Left ventricle myocardium inferior (tissue), 1 donor: ENCODE measurements at places on chromosomes 11 and 22. TPM values are rescaled to one million over a fixed set of nuclear protein-coding genes. Genes with fewer than 3 reads are reported as not detected.

- no peak for DNase-seq
Measured at GRCh38 chr11:37370817-37371216, 772.8 kb upstream of the RAG2 start.

- DNase-seq = no peak
Measured at GRCh38 chr11:64285885-64286800, 495 bp downstream of the GPR137 start.

OR2D2 gene
- not detected for total RNA-seq

DNA sequence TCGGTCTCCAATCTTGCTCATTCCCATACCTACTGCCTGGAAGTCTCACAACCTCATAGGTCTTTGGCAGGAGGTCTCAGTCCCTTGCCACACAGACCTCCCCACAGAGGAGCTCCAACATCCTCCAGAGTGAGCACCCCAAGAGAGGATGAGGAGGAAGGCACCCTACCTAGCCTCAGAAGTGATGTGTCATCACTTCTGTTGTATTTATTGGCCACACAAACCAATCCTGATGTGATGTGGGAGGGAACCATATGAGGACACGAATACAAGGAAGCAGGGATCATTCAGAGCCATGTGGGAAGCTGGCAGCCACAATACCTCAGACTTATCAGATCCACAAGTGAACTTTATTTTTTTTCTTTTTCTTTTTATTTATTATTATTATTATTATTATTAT lies 9.0 kb upstream of the UPK2 start:
- DNase-seq = no peak

EMID1 gene
- 0.74 TPM for total RNA-seq

DNA sequence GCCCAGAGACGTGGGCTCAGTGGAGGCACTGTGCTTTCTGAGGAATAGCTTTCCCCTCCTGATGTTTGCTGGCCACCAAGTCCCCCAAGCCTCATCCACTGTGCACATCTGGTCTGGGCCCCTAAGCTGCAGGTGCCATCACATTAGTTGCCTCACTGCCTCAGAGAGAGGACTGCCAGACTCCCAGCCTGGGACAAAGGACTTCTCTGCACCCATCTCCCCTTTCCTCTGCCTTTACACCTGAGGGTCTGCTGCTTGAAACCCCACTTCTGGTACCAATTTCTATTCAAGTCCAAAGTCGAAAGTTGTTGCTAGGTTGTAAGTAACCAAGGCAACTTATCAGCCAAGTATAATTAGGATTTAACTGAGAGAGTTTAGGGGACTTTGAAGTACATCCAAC lies 3.7 kb upstream of the LZTR1 start:
- DNase-seq = no peak

FREY1 gene
- not detected for total RNA-seq

OR2AG1 gene
- not detected for total RNA-seq

DNA sequence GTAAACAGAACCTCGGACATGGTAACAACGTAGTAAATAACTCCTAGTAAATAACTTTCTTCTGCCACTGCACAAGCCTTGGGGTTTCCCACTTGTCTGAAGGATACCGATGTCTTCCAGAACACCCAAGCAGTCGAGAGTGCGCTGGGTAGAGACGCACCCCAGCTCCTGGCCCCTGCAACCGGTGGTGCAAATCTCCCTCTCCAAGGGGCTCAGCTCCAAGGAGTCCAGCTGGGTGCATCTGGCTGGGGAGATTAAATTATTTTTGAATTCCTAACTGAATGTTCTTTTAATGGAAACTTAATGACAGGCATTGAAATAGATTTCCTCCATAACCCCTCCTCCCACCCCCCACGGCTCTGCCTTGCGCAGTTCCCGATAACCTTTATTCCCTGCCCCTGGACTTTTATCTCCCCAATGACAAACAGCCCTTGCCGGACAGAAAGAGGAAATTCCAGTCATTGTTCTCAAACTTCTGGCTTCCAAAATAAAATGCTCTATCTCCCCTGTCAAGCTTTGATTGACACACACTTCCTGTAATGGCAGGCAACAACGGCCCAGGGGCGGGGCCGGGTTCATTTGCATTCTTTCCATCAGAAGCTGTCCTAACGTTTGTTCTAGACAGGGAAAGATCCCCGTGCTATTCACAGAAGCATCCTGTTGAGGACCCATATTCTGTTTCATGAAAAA lies 31.2 kb downstream of the KCNJ1 start:
- peak; percentile 65 for DNase-seq

KRTAP5-11 gene
- not detected for total RNA-seq

- no peak for DNase-seq
Measured at GRCh38 chr11:113131036-113131775, 170.0 kb downstream of the NCAM1 start.

FGF19 gene
- total RNA-seq = not detected

MPPED2 gene
- total RNA-seq = 10.8 TPM

MS4A15 gene
- not detected for total RNA-seq

MTNR1B gene
- total RNA-seq = not detected

DNA sequence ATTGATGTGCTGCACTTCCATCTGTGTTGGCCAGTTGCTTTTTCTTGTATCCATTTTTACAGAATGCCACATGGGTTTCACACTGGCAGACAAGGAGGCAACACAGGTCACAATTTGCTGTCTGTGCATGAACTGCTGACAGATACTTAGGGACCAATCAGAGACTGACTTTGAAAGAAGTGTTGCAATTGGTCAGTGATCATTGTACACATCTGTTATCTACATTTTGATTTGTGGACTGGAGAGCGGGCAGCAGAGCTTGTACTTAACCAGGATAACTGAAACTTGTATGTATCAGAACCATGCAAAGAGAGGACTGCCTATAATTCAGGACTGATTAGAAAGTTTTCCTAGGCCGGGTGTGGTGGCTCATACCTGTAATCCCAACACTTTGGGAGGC lies 21.8 kb downstream of the PRR5 start:
- DNase-seq = no peak

DNA sequence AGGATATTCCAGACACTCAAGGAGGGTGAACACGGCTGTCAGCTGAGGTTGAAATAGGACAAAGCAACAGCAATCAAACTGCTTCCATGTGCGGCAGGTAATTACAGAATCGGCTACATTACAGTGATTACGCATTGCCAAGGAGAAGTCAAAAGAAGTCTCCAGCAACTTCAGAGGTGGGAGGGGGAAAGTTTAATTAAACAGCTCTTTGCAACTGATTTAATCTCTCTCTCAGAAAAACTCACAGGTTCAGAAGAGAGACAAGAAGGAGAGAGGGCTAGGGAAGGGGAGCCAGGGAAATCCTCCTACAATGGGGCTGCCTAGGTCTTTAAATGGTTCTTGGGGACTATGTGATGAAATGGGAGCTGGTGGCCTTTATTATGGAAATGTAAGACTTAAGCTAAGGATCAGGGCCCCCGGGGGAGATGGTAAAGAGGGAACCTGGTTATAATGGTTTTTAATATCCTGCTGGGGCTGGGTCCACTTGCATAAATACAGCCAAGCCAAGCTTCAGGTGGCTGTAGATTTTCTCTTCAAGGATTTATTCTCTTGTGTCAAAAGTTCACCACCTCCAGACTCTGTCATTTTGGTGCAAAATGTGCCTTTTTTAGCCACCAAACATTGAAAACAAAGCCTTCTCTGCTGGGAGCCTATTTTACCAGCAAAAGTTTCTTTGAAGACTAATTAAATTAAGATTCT lies 354.7 kb upstream of the NARS2 start:
- DNase-seq = no peak
